ENCODE measurements at places on chromosomes 3 and 15. TPM values are rescaled to one million over a fixed set of nuclear protein-coding genes. Genes with fewer than 3 reads are reported as not detected.

- ATAC-seq = peak; percentile 8
Observed at GRCh38 chr3:49265661-49266386, 11.2 kb downstream of the C3orf62 start.

- no peak for ATAC-seq
Observed at GRCh38 chr3:32685543-32686185, 676 bp downstream of the CNOT10 start.

GRCh38 chr3:9673082-9673481 is 23.8 kb downstream of the MTMR14 start:
- ATAC-seq = no peak

DNA sequence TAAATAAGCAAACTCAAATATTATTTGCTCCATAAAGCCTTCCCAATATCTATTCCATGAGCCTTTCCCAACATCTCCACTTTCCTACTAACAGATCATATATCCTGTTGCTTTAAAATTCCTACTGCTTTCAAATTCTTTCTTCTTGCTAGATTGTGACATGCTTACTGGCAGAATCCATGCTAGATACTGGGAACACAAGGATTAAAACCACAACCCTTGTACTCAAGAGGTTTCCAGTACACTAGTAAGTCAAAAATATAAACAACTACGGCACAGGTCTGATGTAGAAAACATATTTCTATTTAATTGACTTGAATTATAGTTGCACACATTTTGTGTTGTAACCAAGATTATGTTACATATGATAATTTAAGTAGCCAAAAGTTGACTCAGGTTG is 275.0 kb downstream of the ZBTB20 start:
- no peak for ATAC-seq

FRMD5 gene
- 0.20 TPM for total RNA-seq

GRCh38 chr15:48968066-48968465 is 4.3 kb upstream of the SHC4 start:
- no peak for ATAC-seq

DNA sequence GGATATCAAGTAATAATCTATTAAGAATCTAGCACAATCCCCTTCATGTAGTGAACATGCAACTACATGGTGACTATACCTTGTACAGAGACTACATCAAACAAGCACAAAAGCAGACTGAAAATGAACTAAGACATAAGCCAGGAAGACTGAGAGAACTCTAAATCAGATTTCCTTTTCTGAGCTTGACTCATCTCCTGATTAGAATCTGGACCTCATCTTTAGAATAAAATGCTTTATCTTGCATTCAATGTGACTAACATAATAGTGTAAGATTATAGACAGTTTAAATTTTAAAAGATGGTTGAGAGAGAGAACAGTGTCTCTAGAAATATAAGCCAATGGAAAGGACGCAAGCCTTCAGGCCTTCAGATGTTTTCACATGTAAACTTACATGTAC is 17.5 kb upstream of the PKM start:
- ATAC-seq = no peak
